ENCODE measurements at places on chromosomes 1 and 21.
A peak's percentile ranks its signal among the peaks of the same experiment; 100 is the strongest.

- DNase-seq, result no peak
These were observed 113.6 kb downstream of the MRPL39 start for GRCh38 chr21:25493722-25494121.

GRCh38 chr1:32518976-32519375 lies 20.3 kb upstream of the ZBTB8A start:
- DNase-seq, result no peak

- DNase-seq, result no peak
These were observed 67.6 kb downstream of the ARHGEF16 start for GRCh38 chr1:3522112-3522511.

GRCh38 chr1:23865543-23865930 lies 2.6 kb downstream of the FUCA1 start:
- no peak for DNase-seq

DNA sequence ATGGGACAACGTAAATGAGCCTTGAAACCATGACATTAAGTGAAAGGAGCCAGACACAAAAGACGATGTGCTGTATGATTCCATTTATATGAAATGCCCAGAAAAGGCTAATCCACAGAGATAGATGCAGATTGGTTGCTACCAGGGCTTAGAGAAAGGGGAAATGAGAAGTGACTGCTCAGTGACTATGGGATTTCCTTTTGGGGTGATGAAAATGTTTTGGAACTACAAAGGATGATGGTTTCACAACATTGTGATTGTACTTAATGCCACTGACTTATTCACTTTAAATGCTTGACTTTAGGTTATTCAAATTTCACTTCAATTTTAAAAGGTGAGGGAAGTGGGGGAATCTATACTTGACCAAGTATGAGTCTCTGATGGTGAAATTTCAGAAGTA lies 414.3 kb downstream of the SETD4 start:
- DNase-seq, result no peak

DNA sequence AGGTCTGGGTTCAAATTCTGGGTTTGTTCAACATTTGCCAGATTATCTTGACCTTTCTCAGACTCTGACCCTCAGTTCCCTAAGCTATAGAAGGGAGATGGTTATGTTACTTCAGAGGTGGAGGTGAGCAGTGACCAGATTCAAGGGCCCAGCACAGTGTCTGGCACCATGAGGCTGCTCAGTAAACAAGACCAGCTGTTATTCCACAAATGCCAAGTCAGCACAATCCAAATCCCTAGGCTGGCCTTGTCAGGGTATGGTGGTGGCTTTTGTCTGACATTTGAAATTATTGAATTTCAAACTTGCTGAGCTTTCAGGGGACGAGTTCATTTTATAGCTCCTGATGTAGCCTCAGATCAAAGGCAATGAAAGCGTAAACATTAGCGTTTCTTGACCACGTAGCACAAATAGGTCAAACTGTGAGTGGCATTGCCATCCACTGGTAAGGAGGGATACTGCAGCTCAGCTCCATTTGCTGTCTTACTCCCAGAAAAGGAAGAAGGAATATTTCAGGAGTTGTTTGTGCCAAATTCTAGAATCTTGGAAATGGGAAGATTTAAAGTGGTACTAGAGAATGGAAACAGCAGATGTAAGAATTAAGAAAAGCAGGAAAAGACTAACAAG lies 94.3 kb upstream of the EDN2 start:
- DNase-seq, result no peak

- no peak for DNase-seq
These were observed 54.0 kb downstream of the OLFML3 start for GRCh38 chr1:114033216-114033706.

GRCh38 chr1:5991381-5992025 lies 722 bp downstream of the NPHP4 start:
- peak; percentile 8 for DNase-seq

DNA sequence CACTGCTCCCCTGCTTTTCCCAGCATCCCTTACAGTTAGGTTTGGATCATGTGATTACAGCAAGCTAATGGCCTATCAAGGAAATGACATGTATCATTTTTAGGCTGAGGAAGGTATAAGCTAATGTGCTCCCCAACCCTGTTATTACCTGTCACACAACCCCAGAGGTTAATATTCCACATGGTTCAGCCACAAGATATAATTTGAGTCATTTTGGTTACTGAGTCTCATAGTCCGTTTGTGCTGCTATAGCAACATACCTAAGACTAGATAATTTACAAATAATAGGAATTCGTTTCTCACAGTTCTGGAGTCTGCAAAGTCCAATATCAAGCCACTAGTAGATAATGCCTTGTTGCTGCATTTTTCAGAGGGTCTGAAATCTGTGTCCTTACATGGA lies 29.1 kb upstream of the SLC16A1 start:
- no peak for DNase-seq

- no peak for DNase-seq
These were observed 23.1 kb upstream of the RSPO1 start for GRCh38 chr1:37657620-37658412.

- no peak for DNase-seq
These were observed 1671.1 kb downstream of the MRPL39 start for GRCh38 chr21:23936224-23936623.

DNA sequence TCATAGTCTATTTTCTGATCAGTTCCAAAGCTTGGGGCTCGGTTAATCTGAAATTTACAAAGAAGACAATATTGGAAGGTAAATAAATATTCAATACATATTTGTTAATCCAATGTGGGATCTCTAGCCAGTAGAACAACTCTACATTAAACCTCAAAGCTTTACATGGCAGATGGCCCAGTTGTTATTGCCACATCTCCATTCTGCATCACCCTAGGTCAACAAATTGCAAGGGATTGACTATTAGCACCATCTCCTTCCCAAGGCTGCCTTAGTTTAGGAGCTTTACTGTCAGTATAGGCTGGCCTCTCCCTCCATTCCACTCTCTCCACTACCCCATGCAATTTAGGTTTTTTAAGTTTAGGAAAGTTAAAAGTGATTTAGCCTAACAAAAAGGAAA lies 69.7 kb downstream of the TTLL7 start:
- no peak for DNase-seq

DNA sequence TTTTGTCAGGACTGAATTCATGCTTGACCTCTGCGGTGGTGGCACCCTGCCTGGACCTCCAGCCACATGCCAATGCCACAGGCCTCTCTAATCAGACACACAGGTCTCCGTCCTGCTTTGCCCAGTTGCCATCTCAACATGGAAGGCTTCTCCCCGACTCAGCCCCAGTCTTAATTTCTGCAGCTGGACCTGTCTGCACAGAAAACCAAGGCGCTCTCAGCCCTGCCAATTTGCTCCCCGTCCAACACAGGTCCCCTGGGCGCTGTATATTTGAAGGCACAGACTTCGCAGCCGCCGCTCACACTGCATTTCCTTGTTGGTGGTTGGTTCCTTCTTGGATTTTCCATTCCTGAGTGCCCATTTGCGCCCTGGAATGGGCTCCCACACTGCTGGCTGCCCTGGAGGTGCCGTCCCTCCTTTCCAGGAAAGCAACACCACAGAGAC lies 28.0 kb upstream of the PLEKHG5 start:
- no peak for DNase-seq

GRCh38 chr1:14598498-14599182 lies at the start of gene KAZN:
KAZN (plus strand) TSS chr1:14598685.
- no peak for DNase-seq

GRCh38 chr1:228368801-228369607 lies 37.6 kb downstream of the TRIM11 start:
- no peak for DNase-seq

DNA sequence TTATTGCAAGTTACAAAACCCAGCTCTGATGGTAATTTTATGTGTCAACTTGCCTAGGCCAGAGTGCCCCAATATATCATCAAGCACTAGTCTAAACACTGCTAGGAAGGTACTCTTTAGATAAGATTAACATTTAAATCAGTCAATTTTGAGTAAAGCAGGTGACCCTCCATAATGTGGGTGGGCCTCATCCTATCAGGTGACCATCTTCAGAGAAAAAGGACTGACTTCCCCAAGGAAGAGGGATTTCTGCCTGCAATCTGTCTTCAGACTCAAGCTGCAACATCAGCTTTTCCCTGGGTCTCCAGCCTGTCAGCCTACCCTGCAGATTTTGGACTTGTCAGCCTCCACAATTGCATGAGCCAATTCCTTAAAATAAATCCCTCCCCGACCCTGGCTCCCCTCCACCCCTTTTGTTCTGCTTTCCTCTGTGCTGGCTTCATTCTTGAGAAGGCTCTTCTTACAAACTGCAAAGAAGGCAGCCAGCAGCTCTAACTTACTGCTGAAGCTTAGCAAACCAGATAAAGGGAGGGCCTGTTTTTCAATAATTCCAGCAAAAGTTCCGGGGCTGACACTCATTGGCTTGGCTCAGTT lies 56.4 kb upstream of the RUNX3 start:
- DNase-seq, result no peak

DNA sequence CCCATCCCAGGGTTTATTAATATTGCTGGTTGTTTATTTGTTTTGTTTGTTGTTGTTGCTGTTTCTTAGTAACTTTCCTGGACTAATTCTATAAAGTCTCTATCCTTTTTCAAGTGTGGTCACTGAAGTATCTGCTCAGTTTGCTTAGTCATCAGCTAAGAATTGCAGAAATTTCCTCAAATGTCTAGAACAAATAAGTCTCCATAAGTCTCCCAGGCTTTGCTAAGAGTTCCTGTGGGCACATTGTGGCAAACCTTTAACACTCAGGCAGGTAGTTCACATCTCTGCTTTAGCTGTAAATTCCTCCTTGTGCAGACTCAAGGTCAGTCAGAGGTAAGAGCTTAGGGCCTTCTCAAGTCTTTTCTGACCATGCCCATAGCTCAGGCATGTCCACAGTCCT lies 38.9 kb upstream of the C1orf185 start:
- no peak for DNase-seq

DNA sequence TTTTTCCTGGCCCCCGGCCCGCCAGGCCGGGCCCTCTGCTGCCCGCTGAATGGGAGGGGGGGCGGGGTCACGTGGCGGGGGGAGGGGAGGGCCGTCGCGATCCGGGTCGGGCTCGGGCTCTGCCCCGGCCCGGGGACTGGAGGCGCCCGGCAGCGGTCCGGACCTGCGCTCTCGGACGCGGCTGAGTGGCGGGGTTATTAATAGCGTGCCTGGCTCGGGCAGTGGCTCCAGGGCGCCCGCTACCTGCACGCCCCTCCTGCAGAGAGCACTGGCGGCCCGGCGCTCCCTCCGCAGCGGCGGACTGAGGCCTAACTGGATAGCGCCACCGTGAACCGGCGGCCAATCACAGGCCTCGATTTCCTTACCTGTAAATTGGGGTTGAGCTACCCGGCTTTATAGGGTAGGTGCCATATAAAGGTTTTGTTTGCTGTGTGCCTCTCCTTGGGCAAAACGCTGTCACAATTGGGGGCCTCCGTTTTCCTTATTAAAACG lies 28.1 kb downstream of the AHDC1 start:
- no peak for DNase-seq

DNA sequence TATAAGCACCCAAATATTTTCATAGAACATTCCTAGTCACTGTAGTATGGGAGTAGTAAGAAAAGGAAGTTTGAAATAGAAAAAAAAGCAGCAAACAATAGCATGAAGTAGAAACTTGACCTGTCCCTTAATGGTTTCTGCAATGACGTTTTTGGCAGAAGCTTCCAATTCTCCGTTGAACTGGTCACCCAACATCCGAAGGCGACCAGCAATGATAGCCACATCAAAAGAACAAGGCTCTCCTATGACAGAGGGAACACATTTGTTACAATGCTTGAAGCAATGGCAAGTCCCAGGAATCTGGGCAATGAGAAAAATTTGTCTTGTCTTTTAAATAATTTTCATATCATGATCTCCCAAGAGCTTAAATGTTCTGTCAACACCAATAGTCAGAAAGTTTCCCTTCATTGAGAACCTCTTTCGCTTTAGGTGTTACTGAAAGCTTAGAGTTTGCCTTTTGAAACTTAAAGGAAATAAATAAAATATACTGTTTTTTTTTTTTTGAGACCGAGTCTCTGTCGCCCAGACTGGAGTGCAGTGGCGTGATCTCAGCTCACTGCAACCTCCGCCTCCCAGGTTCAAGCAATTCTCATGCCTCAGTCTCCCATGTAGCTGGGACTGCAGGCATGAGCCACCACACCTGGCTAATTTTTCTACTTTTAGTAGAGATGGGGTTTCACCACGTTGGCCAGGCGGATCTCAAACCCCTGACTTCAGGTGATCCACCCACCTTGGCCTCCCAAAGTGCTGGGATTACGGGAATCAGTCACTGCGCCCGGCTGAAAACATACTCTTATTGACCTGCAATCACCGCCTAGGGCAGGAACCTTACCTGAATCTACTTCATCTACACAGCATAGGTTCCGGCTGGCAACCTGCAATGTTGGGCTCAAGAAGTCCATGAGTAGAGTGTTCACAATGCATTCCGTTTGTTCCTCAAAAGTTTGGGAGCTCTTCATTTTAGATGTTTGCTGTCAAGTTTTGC lies 672 bp downstream of the BCL2L15 start:
- no peak for DNase-seq

- DNase-seq, result no peak
These were observed at the start of gene C1orf146 for GRCh38 chr1:92217721-92218120. C1orf146 (plus strand) TSS chr1:92217915; CDS start chr1:92231421, 13,506 bp downstream.

- no peak for DNase-seq
These were observed 332.5 kb upstream of the CAMK1G start for GRCh38 chr1:209250861-209251636.

- DNase-seq, result no peak
These were observed 40.9 kb downstream of the RAP1A start for GRCh38 chr1:111660204-111661150.

- DNase-seq, result no peak
These were observed 39.3 kb downstream of the KIAA1614 start for GRCh38 chr1:180951836-180952656.

- no peak for DNase-seq
These were observed 45.5 kb downstream of the TP73 start for GRCh38 chr1:3697810-3698209.

- no peak for DNase-seq
These were observed 1.6 kb downstream of the CLIC6 start for GRCh38 chr21:34670220-34670961.

GRCh38 chr21:23160914-23161313 lies 2162.7 kb downstream of the NCAM2 start:
- no peak for DNase-seq

GRCh38 chr1:199550199-199551065 lies 477.1 kb upstream of the NR5A2 start:
- no peak for DNase-seq

DNA sequence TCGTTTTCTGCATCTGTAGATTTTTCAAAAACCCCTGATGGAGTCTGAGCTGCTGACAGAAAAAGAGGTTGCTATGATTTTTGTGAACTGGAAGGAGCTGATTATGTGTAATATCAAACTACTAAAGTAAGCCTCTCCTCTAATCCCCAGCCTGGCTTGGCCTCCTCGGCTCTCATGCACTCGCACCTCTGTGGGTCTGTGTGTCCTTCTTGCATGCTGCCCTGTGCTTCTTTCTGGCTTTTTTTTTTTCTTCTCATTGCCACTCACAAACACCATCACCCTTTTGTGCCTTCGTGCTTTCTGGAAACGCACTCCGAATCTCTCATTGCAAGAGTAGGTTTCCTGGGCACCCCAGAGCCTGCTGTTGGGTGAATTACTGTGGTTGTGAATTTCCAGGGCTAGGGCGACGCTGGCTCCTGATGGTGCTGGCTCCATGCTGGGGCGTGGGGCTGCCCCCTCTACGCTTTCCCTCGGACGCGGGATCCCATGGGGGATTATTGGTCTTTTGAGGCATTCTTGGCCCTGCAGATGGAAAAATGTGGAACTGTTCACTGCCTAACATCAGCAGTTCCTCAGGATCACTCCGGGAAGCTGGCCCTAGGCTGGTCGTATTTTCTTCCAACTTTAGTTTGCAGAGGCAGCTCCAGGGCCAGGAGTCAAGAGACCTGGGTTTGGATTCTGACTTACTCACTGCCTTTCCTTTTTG lies 56.8 kb downstream of the ATP5PO start:
- no peak for DNase-seq

- DNase-seq, result no peak
These were observed 43.4 kb downstream of the RALGPS2 start for GRCh38 chr1:178768423-178768822.
